ENCODE measurements at places on chromosomes 3 and 15.

DNA sequence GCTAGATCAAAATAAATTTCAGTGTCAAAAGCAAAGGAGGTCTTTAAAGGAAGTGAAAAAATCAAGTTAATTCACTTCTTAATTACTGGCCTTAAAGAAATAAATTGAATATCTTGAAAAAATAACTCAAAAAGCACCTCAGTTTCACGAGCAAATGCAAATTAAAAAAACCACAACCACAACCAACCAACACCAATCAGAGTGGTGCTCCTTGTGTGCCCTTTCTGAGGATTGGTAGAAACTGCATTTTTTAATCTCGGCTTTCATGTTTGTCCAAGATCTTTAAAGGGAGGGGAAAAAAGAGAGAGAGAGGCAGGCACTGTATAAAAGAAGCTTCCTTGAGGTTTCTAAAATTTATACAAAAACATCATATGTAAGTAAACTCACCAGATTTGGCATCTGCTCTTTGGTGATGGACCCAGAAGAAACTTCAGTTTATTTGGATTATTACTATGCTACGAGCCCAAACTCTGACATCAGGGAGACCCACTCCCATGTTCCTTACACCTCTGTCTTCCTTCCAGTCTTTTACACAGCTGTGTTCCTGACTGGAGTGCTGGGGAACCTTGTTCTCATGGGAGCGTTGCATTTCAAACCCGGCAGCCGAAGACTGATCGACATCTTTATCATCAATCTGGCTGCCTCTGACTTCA is at the start of gene GPR15:
TSS of gene GPR15 (plus strand) at position 357 of the 653 bp plus-strand sequence. CDS start at position 413, 56 bp downstream.
- DNase-seq, result no peak

DNA sequence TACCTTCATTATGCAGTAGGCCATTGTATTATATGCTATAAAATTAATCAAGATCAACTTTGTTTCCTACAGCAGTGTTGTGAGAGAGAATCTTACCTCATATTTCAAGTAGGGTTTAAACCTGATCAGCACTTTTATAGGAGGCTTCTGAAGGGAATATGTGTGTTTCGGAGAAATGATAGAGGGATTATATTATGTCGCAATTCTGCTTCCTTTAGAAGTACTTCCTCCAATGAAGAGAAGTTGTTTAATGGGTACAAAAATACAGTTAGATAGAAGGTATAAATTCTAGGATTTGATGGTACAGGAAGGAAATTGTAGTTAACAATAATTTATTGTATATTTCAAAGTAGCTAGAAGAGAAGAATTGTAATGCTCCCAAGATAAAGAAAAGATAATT is 54.9 kb downstream of the NSUN3 start:
- no peak for DNase-seq

DNA sequence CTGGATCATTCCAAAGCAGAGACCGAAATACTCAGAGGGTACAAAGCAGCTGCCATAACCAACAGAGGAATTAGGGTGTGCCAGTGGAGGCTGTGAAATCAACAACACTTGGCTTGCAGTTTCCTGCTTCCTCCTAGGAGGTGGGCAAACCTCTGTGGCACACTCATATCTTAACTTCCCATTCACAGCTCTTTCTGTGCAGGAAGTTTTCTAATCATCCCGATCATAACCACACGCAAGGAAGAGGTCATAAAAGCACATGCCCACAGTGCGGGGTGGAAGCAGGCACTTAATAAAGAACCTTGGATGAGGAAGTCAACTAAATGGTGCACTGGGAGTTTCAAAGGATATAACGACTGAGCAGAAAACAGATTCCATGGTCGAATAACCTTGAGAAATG is 5.1 kb downstream of the SCAMP2 start:
- peak; percentile 95 for DNase-seq

- no peak for DNase-seq
Measured at GRCh38 chr15:48120745-48121144, at the start of gene SLC24A5. TSS of gene SLC24A5 (plus strand) at chr15:48120990. CDS start at chr15:48121045, 55 bp downstream.

DNA sequence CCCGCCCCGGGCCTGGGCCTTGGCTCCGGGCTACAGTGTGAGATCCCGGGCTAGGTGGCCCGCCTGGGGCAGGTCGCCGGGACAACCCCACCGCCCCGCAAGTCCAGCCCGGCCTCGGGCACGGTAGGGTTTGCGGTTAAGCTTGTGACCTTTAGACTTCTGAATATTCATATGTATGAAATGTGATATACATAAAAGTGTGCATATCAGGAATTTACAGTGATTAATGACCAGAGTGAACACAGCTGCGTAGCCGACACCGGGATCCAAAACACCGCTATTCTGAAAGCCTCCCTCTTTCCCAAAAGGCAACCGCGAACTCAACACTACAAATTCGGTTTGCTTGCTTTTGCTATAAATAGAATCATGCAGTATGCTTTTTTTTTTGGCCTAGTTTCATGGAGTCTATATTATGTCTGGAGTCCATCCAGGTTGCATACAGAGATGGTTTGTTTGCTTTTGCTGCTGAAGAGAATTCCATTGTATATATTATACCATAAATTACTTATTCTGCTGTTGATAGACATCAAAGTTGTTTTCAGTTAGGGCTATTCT is 636 bp upstream of the SNRPA1 start:
- DNase-seq, result no peak

- DNase-seq, result no peak
Measured at GRCh38 chr3:45516829-45517228, 77.7 kb upstream of the LIMD1 start.

DNA sequence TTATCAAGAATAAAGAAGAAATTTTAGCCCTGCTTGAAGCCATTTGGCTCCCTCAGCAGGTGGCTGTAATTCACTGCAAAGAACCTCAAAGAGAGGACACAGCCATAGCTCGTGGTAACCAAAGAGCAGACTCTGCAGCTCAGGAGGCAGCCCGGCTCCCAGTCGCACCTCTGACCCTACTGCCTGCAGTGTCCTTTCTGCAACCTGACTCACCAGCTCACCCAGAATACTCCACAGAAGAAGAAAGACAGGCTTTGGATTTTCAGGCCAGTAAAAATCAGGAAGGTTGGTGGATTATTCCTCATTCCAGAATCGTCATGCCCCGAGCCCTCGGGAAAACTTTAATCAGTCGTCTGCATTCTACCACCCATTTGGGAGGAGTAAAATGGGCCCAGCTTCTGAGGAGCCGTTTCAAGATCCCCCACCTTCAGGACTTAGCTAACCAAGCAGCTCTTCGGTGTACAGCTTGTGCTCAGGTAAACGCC is 38.6 kb downstream of the ZBTB11 start:
- no peak for DNase-seq

- no peak for DNase-seq
Measured at GRCh38 chr3:31918179-31919150, 62.6 kb downstream of the OSBPL10 start.

DNA sequence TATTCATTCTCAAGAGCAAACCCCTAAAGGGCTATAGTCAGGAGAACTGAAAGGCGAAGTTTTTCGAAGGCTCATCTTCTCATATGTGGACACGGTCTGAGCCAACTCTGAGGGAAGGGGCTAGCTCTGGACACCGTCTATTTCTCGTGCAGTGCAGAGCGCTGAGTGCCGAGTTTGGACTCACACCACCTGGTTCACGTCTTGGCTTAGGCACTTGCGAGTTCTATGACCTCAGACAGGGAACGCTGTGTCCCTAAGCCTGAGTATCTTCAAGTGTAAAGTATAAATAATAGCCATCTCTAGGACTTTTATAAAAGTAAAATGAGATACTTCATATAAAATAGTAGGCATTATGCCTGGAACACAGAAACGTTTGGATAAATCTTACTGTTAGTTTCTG is 223.7 kb downstream of the FMN1 start:
- DNase-seq, result no peak

- no peak for DNase-seq
Measured at GRCh38 chr15:70273808-70274207, 176.1 kb upstream of the TLE3 start.

GRCh38 chr3:193773266-193774220 is 180.5 kb downstream of the OPA1 start:
- DNase-seq, result no peak

GRCh38 chr3:140164922-140165590 is 230.1 kb downstream of the CLSTN2 start:
- no peak for DNase-seq

GRCh38 chr3:124688581-124689454 is 41.4 kb upstream of the UMPS start:
- peak; percentile 63 for DNase-seq

DNA sequence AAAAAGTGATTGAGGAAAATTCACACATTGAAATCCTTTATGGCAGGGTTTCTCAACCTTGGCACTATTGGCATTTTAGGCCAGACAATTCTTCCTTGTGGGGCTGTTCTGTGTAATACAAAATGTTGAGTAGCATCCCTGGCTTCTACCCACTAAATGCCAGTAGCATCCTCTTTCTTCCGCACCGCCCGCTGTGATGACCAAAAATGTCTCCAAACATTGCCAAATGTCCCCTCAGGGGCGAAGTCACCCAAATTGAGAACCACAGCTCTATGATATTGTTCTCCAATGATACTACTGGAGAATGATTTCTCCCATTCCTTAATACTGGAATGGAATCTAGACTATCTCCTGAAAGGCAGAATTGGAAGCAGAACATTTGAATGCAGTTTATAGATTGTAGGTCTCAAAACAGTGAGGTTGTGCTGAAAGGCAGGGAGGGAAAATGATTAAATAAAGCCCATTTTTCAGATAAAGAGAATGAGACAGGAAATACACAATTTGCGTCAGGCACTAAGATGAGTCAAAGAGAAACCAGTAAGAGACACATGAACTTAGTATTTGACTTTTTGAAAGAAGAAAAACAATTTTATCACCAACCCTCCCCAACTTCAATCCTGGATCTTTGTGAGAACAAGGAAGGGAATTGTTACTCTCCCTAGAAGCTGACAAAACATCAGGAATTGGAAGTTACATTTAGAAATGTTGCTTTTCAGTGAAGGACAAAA is 101.6 kb upstream of the TNIK start:
- DNase-seq, result no peak

GRCh38 chr3:136171097-136171542 is 25.0 kb downstream of the MSL2 start:
- DNase-seq, result no peak
